IPS DF 19.7 (cell line): ENCODE measurements at places on chromosomes 13 and 19.

DNA sequence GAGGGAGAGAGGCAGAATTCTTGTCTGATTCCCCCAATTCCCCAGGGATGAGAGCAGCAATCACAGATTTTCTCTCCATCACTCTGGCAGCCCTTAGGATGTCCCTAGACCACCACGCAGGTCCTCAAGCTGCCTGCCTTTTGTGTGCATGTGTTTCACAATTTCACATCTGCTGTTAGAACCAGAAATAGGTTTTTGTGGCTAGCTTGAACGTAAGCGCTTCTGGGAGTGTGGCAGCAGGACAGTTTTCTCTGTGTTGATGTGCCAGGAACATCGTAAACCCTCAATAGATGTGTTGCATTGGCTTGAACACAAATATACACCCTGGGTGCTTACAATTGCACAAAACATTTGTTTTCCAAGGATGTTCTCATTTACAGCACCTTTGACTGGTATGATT lies 78.8 kb upstream of the TMTC4 start:
- DNase-seq, result no peak

DNA sequence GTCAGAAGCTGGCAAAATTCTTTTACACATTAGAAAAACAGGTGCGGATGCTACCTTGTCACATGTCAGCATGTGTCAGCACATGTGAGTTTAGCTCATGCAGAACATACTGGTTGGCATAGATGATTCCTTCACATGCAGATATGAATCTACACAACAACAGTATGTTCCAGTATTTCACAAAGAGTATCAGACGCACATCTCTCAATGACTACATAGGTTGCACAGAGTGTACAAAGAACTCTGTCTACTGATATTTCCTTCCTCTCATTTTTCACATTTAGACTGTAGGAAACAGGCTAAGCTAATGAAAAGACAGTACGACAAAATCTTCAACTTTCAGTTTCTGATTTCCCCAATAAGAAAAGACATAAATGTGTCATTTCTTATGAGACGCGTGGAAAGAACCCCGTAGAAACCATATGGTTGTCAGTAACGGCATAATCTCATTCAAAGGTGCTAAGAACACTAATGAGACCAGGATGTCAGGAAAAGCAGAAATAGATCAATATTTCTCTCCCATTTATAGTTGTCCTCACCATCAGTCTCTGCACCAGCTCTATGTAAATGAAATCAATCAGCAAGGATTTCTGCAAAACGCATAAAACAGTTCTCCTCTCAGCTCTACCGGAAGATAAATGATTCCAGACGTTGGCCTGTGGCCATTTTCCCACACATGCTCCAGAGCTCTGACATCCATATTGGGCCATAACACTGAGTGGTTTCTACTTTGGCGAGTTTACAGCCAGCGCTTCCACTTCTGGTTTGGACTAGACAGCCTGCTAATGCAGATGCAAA lies 81.2 kb downstream of the STARD13 start:
- DNase-seq, result no peak

- no peak for DNase-seq
Measured at GRCh38 chr19:43682824-43683661, 13.1 kb upstream of the PLAUR start.

GRCh38 chr19:33715462-33715861 lies 81.2 kb upstream of the KCTD15 start:
- DNase-seq, result no peak

- DNase-seq, result no peak
Measured at GRCh38 chr19:1474011-1474764, 4.8 kb downstream of the C19orf25 start.

GRCh38 chr13:29489650-29490560 lies 105.6 kb downstream of the SLC7A1 start:
- no peak for DNase-seq

- DNase-seq, result no peak
Measured at GRCh38 chr13:75390229-75390628, 91.7 kb downstream of the TBC1D4 start.

GRCh38 chr13:27549406-27549981 lies 70.8 kb downstream of the LNX2 start:
- no peak for DNase-seq

GRCh38 chr19:39080431-39080830 lies 3.7 kb upstream of the ACP7 start:
- no peak for DNase-seq

GRCh38 chr13:29844441-29844840 lies 6.0 kb downstream of the UBL3 start:
- DNase-seq, result no peak

DNA sequence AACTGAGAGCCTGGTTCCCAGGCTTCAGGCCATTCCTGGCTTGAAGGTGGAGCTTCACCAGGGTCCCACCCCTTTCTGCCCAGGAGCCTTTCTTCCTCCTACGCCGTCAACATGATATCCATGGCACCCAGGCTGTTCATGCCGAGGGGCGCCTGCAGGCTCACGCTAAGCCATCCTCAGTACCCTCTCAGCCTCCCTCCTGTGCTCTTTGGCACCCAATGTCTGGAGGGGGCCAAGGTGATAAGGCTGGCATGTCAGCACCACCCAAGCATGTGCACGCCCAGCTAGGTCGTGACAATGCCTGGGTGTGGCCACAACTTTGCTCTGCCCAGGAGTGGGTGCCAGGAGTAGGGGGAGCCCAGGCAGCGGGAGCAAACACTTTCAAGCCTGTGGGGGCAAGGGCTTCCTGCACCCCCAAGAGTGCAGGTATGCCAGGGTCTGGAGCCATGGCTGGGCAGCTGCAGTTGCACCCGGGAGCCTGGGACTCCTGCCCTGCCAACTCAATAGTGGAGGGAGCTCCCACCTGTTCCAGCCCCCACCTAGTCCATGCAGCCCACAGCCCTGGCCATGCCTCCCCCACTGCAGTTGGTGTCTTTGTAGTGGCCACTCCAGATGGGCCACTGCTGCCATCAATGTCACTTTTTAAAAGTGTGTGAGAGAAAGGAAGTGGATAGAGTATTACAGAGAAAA lies 219.9 kb downstream of the MAB21L1 start:
- no peak for DNase-seq

DNA sequence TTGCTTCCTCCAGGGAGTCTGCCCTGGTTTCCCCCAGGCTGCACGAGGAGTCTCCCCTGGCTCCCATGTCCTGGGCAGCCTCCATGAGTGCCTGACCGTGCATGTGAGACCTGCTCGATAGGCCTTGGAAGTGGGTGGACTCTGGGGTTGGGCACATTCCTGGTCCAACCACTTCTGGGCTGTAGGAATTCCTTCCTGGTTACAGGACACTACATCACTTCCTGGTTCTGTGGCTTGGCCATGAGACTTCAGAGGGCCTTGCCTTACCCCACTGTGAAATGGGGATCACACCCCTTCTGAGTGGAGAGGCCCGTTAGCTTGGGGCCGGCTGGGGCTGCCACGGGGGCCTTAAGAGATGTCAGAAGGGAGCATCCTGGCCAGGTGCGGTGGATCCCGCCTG lies 4.0 kb upstream of the ZNF628 start:
- DNase-seq, result no peak

- DNase-seq, result no peak
Measured at GRCh38 chr19:7715671-7716070, 13.7 kb upstream of the FCER2 start.

DNA sequence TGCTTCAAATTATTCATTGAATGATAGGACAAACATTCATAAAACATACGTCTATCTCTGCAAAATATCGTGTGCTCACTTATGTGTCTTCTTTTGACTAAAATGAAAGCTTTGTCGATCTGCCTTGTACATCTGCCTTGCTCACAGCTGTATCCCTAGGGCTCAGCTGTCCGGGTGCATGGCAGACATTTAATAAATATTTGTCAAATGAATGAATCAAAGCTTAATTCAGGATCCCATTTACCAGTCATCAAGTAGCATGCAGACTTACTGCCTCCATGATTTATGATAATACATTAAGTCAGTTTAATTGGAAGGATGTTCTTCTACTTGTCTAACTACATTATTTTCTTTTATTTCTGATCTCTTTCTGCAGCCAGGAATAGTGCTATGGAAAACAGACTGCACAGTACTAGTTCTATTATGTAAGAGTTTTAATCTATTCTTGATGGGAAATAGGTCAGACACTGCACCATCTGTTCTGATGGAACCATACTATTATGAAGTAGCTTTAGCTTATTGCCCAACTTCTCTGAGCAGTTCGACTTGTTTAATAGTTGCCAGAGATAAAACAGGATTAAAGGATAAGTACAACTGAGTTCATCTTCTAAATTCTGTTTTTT lies 13.2 kb downstream of the SLC46A3 start:
- DNase-seq, result no peak

GRCh38 chr19:50415661-50416033 lies 3.1 kb upstream of the SPIB start:
- DNase-seq, result no peak

- no peak for DNase-seq
Measured at GRCh38 chr19:21023901-21024300, 3.4 kb downstream of the ZNF430 start.

DNA sequence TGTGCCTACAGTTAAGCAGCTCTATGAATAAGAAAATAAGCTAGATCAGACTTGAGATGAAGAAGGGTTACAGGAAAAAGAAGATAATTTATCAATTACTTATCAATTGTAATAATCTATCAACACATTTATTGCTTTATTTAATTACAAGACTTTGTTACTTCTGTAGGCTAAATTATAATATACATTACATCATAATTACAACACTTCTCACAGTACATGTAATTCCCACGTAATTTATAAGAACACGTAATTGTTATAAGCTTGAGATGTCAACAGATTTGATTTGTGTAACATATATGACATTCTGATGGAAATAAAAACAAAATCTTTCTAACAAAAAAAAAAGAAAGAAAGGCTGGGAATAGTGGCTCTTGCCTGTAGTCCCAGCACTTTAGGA lies 36.8 kb downstream of the NEK5 start:
- no peak for DNase-seq

DNA sequence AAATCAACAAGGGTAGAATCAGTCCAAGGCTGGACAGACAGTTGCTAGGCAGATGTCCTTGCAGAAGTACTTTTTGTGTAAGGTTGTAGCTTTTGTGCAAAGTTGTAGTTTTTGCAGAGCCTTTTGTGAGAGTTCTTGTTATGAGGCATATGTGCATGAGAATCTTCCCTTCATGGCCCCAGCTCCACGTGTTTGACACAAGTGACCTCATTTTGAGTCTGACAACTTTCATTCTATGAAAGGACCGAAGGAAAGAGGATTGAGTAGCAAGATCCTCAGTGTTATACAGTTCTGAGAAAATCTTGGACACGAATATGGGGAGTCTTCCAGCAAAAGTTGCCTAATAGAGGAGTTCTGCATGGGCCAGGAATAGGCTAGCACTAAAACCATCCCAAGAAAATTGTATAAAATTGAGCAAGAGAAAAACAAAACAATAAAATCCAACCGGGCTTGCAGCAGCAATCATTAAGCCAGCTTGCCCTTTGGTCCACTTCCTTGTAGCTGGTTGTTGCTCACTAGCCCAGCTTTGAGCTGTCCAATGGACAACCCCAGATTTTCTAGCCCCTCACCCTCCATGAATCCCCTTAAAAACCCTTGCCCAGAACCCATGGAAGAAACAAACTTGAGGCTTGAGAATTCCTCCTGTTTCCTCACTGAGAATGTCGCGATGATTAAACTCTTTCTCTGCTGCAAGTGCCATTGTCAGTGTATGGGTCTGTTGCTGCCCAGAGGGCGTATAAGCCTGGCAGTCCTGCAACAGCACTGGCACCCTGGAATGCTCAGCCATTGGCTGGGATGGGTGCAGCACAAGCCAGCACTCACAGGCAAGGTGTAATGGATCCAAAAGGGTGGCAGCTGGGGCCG lies 6.5 kb downstream of the EPSTI1 start:
- DNase-seq, result no peak

- DNase-seq, result no peak
Measured at GRCh38 chr19:51771376-51772130, 10.6 kb downstream of the FPR2 start.

- DNase-seq, result no peak
Measured at GRCh38 chr19:55392820-55393761, 7.4 kb downstream of the RPL28 start.

GRCh38 chr13:99301913-99302636 lies 5.1 kb downstream of the GPR183 start:
- DNase-seq, result no peak

GRCh38 chr13:24080134-24080533 lies 80.4 kb upstream of the SPATA13 start:
- DNase-seq, result no peak

- DNase-seq, result no peak
Measured at GRCh38 chr19:54653181-54653809, 9.5 kb upstream of the LILRB4 start.

DNA sequence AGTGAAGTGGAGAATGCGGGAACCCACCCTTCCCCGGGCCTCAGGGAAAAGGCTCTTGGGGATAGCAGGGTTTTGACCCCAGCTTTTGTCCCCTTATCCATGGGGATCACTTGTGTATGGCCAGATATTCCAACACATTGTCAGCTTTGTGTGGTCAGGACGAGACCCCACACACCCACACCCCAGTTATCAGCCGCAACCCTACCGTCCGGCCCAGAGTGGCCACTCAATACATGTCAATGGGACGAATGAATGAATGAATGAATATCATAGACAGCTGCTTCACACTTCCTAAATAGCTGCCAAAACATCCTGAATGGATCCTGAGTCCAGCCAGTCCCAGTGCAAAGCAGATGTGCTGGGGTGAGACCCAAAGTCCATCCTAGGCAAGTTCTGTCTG lies 64.6 kb downstream of the TSHZ3 start:
- no peak for DNase-seq

GRCh38 chr13:36891752-36892151 lies 28.3 kb downstream of the SMAD9 start:
- DNase-seq, result no peak

DNA sequence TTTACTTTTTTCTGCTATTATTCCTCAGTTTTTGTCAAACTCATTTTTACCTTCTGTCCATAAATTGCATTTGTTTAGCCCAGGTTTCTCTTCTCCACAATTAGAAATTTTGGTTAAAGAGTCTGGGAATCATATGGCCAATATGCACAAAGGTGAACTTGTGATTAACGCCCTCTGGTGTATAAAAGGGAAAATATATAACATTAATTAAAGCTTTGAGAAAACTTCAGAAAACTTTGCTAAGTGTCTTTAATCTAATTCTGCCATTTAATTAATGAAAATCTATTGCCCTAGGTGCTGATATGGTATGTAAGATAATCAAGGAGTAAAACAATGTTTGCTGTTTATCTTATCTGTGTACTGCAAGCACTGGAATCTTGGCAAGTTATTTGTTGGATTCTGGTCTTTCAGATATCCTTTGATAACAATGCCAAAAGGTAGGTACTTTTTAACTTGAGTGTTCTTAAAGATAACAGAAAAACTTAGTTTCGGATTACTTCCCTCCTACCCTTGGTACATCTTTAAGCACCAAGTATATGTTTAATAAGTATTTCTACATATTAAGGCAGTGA lies 402.6 kb downstream of the SUCLA2 start:
- no peak for DNase-seq

DNA sequence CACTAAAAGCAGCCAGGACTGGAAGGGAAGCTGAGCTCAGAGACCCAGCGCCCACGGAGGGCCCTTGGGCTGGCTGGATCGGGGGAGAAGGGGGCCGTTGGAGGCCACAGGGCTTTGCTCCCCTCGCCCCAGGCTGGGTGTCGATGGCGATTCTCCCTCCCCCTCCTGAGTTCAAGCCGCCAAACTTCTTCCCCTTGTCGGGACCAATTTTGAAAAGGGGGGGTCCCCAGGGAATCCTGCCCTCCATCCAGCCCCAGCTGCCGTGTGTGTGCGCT lies 61.2 kb downstream of the COLGALT1 start:
- DNase-seq, result no peak

GRCh38 chr19:44690131-44690440 lies 8.9 kb upstream of the CEACAM16 start:
- DNase-seq, result no peak

GRCh38 chr13:65236841-65237418 lies 1993.2 kb downstream of the PCDH9 start:
- no peak for DNase-seq
